Pulmonary artery endothelial cell (primary cell): ENCODE measurements at places on chromosomes 12 and 14.

- DNase-seq = no peak
Observed at GRCh38 chr14:72812292-72812851, 81.5 kb downstream of the DPF3 start.

- no peak for DNase-seq
Observed at GRCh38 chr14:105447651-105448640, 26.7 kb upstream of the CRIP2 start.

- DNase-seq = no peak
Observed at GRCh38 chr12:93214523-93215289, 163.0 kb upstream of the NUDT4 start.

- no peak for DNase-seq
Observed at GRCh38 chr12:104342147-104342546, 38.6 kb downstream of the EID3 start.

DNA sequence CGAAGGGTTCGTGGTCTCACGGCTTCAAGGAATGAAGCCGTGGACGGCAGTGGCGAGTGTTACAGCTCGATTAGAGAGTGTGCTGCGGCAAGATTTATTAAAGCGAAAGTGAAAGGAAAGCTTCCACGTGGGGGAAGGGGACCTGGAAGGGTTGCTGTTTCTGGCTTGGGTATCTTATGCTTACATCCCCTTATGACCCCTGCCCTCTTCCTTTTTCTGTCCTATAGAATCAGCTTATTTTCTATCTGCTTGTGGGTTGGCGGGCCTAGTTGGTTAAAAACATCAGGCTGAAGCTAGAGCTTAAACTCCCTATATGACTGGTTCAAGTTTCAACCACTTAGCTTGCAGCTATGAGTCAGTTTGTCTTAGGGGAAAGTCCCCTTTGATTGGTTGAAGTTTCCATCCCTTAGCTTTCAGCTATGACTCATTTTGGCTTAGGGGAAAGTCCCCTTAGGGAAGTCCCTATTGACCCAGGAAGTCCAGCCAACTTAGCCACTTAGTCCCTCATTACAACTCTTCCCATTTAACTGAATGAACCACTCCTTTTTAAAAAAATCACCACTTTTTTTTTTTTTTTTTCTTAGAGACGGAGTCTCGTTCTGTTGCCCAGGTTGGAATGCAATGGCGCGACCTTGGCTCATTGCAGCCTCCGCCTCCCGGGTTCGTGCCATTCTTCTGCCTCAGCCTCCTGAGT is 1494.7 kb upstream of the TMEM132C start:
- no peak for DNase-seq

GRCh38 chr12:39619316-39619659 is 315 bp downstream of the ABCD2 start:
- DNase-seq = no peak

DNA sequence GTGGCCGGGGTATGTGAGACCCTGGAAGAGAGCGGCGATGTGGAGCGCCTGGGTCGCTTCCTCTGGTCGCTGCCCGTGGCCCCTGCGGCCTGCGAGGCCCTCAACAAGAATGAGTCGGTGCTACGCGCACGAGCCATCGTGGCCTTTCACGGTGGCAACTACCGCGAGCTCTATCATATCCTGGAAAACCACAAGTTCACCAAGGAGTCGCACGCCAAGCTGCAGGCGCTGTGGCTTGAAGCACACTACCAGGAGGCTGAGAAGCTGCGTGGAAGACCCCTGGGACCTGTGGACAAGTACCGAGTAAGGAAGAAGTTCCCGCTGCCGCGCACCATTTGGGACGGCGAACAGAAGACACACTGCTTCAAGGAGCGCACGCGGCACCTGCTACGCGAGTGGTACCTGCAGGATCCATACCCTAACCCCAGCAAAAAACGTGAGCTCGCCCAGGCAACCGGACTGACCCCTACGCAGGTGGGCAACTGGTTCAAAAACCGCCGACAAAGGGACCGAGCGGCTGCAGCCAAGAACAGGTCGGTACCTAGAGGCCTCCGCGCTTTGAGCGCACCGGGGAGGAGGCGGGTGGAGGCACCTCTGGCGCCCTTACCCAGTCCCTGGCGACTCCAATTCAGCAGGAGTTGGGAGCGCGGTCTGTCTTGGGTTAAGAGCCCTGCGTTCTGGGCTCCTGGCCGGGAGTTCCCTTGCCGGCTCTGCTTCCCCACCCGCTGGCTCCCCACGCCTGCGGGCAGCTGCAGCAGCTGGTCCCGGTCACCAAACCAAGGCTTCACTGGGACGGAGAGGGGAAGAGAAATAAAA is 700 bp downstream of the SIX6 start:
- DNase-seq = no peak

DNA sequence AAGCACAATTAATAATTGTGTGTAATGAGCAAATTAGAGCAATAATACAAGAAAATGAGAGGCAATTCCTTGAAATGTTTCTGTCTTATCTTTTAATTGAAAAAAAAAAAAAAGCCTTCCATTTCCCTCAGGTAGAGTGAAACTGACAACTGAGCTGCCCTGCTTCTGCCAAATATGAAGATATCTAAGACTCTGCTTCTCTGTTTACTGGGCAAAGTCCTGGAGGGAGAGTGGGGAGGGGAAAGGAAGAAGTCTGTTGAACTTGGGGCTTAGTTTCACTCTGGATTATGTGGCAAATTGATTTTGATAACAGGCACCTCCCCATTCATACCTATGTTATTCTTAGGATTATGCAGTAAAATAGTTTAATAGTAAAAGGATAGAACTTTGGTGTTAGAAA is 364.9 kb downstream of the NRXN3 start:
- DNase-seq = no peak

GRCh38 chr14:74580275-74580672 is 31.8 kb downstream of the LTBP2 start:
- no peak for DNase-seq

- DNase-seq = no peak
Observed at GRCh38 chr14:56814519-56814959, 4.3 kb upstream of the OTX2 start.

DNA sequence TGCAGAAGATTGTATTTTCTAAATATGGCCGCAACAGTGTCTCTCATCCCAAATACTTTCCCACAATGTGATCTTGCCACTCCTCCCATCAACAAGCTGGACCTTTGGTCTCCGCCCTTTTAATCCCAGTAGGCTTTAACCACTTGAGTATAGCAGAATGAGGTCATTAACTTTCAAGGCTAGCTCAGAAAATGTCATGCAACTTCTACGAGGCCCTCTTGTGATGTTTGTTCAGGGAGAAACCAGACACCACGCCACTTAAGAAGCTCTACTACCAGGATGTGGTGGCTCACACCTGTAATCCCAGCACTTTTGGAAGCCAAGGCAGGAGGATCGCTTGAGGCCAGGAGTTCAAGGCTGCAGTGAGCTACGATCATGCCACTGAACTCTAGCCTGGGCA is 20.1 kb upstream of the OR6J1 start:
- no peak for DNase-seq

DNA sequence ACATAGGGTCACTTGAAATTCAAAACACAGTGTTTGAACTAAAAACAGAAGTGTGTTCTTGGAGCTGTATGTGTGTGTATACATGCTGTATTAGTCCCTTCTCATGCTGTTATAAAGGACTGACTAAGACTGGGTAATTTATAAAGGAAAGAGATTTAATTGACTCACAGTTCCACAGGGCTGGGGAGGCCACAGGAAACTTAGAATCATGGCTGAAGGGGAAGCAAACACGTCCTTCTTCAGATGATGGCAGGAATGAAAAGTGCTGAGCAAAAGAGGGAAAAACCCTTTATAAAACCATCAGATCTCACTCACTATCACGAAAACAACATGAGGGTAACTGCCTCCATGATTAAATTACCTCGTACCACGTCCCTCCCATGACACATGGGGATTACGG is 224.1 kb downstream of the BCAT1 start:
- no peak for DNase-seq

DNA sequence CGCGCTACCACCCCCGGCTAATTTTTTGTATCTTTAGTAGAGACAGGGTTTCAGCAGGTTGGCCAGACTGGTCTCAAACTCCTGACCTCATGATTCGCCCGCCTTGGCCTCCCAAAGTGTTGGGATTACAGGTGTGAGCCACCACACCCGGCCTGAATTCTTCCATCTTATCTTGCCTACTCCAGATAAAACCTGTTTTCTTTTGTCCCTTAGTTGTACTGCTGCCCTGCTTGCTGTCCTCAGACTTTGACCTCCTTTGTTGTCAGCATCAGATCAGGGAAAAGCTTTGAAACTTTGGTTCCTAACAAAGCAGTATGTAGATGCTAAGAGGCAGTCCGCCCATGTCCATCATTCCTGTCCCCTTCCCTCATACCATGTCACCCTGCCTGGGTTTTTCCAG is 15.9 kb downstream of the COPZ1 start:
- DNase-seq = no peak

- no peak for DNase-seq
Observed at GRCh38 chr12:40745386-40745785, 53.1 kb downstream of the CNTN1 start.
